SIG-M5 (cell line): ENCODE measurements at places on chromosomes 5 and 9.

GRCh38 chr5:73899916-73900315 is 273.9 kb downstream of the ARHGEF28 start:
- no peak for DNase-seq

DNA sequence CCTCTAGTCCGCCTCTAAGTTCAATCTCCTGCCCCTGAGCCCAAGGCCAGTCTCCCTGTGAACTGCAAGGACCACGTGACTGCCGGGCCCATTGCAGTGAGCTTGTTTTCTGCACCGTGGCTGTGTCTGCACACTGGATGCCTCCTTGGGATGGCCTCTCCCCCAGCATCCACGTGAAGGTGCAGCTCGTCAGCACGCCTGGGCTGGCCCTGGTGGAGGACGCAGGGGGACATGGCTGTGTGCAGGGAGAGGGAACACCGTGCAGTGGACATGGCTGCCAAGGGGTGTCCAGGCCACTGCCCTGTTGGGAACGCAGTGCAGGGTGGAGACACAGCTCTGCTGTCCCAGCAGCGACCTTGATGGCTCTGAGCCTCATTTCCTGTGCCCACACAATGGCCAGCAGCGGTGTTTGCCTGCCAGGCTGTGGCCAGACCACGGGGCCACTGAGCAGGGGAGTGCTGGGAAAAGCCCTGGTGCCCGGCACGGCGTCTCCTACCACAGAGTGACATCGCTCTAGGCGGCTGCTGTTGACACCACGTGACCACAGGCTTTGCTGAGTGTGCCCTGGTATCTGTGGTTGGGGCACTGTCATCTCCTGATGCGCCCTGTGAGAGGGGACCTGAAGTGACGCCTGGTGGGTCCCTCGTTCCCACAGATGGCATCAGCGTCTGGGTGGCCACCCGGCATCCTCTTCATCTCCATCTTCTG is 26.9 kb upstream of the EXOC3 start:
- DNase-seq, result no peak

- DNase-seq, result no peak
Measured at GRCh38 chr5:52760695-52761366, 26.9 kb upstream of the ITGA1 start.

- no peak for DNase-seq
Measured at GRCh38 chr5:65961633-65962032, 35.3 kb downstream of the ERBIN start.

- DNase-seq, result no peak
Measured at GRCh38 chr5:81021951-81022687, 62.0 kb downstream of the RASGRF2 start.

DNA sequence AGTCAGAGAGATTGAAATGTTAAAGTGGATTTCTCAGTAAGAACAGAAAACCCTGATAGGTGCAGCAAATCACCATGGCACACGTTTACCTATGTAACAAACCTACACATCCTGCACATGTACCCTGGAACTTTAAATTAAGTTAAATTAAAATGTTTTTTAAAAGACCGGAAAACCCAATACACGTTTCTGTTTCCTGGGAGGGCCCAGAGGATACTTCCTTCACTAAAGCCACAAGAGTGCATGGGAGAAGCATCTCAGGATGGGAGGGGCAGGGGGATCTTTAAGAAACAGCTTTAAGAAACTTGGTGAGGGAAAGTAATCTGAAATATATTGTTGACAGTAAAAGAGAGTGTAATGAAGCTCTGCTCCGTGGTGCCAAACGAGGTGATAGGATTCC is 164.7 kb upstream of the PTGER4 start:
- DNase-seq, result no peak

DNA sequence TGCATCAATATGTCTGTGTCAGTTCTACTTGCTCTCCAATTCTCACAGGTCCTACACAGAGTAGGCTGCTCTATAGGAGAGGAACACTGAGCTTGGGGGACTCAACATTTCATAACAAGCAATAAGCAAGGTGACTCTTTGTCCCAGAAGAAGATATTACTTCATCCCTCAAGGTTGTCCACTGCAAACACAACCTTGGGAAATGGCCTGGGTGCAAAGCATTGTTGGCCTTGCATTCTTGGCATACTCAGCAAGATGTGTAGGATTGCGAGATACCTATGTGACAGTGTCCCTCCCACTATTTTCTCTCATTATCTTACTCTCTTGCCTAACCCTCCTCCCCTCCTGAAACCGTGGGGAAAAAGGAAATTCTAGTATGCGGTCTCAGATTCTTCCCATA is 169.8 kb upstream of the FREM1 start:
- no peak for DNase-seq

- DNase-seq, result no peak
Measured at GRCh38 chr9:135885100-135885853, 22.1 kb downstream of the CAMSAP1 start.

- no peak for DNase-seq
Measured at GRCh38 chr5:16143361-16144049, 36.1 kb downstream of the MARCHF11 start.

DNA sequence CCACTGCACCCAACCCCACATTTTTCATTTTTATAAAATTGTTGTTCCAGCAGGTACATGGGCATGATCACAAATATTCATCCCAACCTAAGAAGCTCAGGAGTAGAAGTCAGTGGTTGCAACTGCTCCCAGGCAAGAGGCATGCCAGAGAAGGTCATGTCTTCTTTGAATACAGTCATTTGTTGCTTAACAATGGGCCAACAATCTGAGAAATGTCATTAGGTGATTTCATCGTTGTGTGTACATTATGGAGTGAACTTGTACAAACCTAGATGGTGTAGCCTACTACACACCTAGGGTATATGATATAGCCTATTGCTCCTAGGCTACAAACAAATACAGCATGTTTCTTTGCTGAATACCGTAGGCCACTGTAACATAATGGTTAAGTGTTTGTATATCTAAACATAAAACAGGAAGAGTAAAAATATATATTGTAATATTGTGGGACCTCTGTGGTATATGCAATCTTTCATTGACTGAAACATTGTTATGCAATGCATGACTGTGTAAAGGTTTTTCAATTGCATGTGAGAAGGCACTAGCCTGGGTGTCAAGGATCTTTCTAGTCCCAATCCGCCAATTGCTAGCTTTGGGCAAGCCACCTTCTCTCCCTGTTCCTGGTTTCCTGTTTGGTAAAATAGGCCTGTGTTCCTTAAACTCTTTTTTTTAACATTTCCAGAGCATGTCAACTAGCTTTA is 27.6 kb downstream of the ATP10B start:
- peak; percentile 24 for DNase-seq

GRCh38 chr5:92372766-92373165 is 989.6 kb upstream of the ARRDC3 start:
- no peak for DNase-seq

DNA sequence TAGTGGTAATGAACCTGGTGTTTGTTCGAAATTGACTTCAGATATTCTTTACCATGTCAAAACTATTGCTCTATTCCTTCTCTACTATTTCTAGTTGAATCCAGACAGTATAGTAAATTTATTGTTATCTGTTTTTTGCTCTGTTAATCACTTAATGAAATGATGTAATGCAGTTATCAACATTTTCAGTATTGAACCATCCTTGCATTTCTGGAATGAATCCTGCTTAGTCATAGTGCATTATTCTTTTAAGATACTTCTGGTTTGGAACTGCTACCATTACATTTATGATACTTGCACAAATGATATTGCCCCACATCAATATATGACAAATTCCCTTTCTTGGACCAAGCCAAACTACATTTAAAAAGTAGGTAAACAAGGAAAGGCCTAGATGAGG is 554.0 kb upstream of the KLF4 start:
- no peak for DNase-seq

- no peak for DNase-seq
Measured at GRCh38 chr5:59439303-59439702, 454.2 kb downstream of the PDE4D start.

DNA sequence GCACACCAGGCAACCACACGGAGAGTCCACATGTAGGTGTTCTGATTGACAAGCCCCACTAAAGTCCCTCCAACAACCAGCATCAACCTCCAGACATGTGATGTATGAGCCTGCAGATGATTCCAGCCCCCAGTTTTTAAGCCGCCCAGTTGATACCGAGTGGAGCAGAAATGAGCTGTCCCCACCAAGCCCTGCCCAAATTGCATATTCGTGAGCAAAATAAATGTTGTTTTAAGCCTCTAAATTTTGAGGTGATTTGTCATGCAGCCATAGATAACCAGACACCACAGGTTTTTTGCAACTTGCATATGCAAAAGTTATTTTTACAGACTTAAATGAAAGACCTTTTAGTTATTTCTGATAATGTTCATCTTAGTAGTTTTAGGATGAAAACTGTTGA is 187.7 kb downstream of the PIK3R1 start:
- DNase-seq, result no peak

DNA sequence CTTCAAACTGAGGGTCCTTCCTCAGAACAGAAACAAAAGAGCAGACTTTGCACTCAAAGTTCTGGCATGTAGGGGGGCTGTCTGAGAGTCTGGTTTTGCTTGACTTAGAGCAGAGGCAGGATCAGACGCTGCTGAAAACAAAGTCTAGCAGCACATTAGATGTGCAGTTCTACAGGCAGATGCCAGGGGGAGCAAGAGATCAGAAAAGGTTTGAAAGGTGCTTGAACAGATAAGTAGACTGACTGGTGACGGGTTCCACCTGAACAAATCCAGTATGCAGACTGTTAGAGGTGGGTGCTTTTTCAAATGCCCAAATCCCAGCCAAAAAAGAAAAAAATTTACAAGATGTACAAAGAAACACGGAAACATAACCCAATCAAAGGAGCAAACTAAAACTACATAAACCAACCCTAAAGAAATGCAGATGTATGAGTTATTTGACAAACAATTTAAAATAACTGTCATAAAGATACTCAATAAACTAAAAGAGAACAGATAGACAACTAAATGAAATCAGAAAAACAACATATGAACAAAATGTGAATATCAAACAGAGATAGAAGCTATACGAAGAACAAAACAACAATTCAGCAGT is 194.7 kb upstream of the FREM1 start:
- no peak for DNase-seq

- no peak for DNase-seq
Measured at GRCh38 chr5:102663749-102664530, 91.2 kb upstream of the PAM start.

DNA sequence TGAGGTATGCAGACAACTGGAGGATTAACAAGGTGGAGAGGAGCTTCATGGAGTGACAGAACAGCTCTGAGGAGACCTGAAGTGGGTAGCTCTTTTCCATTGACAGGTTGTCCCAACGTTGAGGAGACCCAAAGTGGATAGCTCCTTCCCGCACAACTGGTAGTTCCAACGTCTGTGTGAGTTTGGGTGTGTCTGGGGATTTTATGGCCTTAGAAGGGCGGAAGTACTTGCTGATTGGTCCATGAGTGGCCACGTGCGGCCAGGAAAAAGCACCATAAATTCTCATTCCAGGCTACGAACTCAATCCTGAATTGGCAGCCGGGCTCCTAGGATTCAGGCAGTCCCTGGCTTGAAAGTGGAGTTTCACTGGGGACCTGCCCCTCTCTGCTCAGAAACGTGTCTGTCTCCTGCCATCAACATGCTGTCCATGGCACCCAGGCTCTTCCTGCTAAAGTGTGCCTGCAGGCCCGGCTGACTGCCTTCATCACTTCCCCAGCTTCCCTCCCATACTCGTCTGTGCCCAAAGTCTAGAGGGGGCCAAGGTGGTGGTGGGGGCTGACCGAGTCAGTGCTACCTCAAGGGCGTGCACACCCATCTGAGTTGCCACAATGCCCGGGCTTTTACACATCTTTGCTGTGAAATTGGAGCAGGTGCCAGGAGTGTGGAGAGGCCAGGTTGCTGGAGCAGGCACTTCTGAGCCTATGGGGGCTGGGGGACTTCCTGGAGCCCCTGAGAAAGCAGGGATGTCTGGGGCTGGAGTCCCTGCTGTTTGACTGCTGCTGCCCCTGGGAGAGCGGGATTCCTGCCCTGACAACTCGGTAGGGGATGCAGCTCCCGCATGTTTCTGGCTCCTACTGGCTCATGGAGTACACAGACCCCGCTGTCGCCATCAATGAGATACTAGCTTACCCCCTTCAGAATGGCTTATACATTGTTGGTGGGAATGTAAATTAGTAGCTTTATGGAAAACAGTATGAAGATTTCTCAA is 2034.6 kb upstream of the ACO1 start:
- DNase-seq, result no peak

GRCh38 chr9:79256691-79257213 is 315.0 kb upstream of the TLE4 start:
- DNase-seq, result no peak

GRCh38 chr9:21326526-21327139 is 8.6 kb downstream of the KLHL9 start:
- no peak for DNase-seq

DNA sequence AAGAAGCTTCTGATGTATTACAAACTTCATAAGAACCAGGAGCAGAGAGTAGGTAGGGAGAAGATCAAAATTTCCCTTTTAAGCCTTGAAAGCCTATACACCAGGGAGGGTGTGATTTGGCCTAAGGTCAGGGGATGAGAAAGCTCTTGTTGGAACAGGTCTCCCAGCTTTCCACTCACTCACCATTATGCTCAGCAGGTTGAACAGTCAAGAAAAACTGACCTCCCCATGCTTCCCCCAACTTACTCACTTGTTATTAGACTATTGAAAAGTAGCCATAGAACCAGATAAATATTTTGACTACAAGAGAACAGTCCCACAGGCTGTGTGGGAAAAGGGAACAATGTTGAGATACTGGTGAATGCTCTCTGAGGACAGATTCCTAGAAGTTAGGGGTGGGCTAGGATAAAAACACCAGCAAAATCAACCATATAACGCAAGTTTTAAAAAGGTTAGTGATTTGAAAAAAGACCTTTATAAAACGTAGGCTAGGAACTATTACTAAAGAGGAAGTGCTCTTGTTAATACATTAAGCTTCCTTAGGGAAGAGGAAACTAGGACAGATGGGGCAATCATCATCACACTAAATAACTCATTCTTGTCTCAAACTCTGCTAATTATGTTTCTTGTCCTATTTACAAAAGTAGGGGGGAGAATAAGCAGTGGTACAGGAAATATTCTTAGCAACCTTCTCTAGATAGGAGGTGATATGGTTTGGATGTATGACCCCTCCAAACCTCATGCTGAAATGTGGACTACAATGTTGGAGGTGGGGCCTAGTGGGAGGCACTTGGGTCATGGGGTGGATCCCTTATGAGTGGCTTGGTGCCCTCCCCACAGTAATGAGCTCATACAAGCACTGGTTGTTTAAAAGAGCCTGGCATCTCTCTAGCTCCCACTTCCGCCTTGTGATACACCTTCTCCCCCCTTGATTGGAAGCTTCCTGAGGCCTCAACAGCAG is 31.0 kb downstream of the PCDHGC5 start:
- DNase-seq, result no peak
